ENCODE measurements at places on chromosomes 1 and 21. TPM values are rescaled to one million over a fixed set of nuclear protein-coding genes. Genes with fewer than 3 reads are reported as not detected.

- no peak for DNase-seq
These were observed 35.1 kb downstream of the GPA33 start for GRCh38 chr1:167054946-167055630.

Gene TFF2
- not detected for total RNA-seq

Gene MYBPH
- total RNA-seq, result not detected

GRCh38 chr1:42737257-42737656 lies 2.8 kb downstream of the CLDN19 start:
- no peak for DNase-seq

- no peak for DNase-seq
These were observed 65.2 kb downstream of the AGPAT3 start for GRCh38 chr21:43930074-43930847.

Gene SARS1
- total RNA-seq, result 154 TPM

Gene NR0B2
- total RNA-seq, result not detected

Gene GPR3
- 1.7 TPM for total RNA-seq

GRCh38 chr1:241591317-241591716 lies 48.9 kb downstream of the CHML start:
- DNase-seq, result peak; percentile 82

DNA sequence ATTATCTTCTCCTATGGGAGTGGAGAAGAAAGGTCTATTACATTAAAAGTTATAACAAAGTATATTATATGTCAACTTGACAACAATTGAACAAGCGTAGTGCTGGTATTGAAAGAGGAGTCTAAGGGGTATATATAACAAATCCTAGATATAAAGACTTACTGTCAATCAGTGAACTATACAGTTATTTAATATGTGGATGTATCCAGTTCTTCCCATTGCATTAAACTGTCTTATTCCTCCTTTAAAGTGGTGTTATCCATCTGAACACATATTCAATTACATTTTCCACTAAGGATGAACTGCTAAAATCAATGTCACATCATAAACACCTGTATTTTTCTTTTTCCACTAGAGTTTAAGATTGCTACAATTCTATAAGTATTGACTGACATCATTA lies 438.8 kb downstream of the DPYD start:
- DNase-seq, result no peak

GRCh38 chr1:98045211-98045766 lies 124.5 kb upstream of the DPYD start:
- DNase-seq, result no peak

GRCh38 chr21:32578107-32578691 lies 7.1 kb downstream of the TCP10L start:
- no peak for DNase-seq

All from Caki2 (cell line).